Activated T-cell treated with anti-CD3 and anti-CD28 coated beads, Interleukin-2, amount 50 U/mL, for 48 hours (primary cell): ENCODE measurements at places on chromosomes 6 and 20.

DNA sequence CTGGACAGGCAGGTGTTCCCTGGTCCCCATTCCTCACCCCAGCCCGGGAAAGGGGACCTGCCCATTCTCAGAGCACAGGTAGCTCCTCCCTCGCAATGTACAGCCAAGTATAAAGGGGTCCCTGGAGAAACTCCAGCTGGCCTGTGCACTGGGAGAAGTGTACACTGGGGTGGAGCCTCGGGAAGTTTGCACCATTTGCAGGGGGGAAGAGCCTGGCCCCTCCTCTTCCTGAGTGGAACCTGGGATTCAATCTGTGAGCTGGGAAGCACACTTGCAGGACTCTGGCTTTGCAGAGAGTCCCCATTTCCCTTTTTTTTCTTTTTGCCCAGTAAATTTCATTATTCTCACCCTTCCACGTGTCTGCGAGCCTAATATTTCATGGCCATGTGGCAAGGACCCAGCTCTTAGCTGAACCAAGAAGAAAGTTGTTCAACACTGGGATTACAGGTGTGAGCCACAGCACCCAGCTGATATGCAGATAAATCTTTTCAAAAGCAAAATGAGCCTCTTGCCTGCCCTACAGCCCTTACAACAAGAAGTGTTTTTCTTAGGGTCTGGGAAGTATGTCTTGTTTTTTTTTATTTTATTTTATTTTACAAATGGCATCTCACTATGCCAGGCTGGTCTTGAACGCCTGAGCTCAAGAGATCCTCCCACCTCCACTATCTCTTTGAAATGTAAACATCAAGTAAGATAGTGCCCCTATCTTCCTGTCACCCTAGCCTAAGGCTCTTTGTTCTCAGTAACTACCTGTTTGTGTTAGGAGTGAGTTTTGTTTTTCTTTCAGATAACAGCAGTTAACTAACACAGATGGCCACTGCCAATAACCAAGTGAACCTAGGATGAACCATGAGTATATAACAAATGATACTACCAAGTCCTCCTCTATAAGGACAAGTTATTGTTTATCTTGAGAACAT lies 9.3 kb upstream of the RNGTT start:
- no peak for DNase-seq

DNA sequence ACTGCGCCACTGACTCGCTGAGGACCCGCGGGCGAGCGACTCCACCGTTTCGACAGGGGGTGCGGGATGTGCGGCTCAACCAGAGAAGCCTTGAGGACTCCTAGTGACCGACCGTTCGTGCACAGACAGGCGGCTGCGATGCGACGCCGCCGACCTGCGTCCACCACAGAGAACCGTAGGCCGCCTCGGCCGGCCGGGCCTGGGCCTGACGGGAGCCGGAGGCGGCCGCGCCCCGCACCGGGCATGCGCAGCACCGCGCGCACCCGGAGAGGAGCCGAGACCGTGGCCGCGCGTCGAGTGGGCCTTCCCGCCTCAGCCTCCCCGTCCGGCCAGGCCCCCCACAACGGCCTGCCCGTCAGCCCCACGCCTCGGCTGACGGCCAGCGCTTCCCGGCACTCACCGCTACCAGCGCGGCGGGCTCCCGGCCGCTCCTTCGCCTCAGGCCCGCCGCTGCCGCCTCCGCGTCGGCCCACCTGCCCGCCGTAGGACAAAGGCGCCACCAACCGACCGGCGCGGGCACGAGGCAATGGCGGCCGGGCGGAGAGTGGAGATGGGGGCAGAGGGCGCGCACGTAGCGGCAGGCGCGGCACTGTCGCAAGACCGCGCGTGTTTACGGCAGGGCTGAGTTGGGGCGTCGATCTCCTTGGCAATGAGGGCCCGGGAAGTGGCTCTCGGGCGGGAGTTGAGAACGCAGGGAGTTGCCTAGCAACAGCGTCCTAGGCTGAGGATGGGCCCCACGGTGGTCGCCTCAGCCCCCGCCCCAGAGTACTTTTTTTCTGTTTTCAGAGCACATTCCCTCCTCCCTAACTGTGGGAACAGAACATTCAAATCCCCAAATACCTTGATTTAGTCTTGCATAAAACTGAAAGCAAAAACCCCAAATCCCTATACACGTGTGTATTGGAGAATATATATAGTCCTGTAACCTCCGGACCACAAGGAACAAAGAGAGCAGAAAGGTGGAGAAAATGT lies at the start of gene NCOA5:
Gene NCOA5, minus strand, starts transcription at position 546 of the 972 bp plus-strand sequence. CDS start 10,538 bp downstream, outside the sequence.
- DNase-seq: peak; percentile 94

GRCh38 chr6:162343198-162343935 lies 384.2 kb downstream of the PRKN start:
- DNase-seq: no peak

DNA sequence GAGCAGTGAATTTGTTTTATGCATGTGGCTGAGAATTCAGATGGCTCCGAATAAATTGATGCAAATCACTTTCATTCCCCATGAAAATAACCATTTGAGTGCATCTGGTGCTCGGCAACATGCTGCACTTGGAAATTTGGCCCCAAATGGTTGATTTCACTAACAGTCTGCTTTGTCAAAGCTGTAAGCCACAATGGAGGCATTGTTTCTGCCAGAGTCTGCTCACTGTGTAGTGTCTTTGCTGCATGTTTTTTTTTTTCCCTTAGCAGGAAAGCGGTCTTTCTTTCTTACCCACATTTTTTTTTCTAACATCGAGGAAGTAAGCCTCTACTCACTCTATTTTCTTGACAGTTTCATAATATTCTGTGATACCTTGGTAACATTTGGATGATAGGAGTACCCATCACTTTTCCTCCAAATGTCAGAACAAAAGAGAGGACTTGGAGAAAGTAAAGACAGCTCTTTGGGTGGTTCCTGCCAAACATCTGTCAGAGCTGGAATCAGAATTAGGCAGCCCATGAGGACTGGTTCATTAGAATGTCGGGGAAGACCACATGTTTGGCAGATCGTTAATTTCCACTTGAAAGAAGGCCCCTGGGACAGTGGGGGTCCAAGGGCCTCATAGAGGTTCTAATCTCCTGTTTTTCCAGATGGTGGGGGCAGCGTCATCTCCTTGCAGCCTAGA lies 149.5 kb downstream of the DOK5 start:
- no peak for DNase-seq

GRCh38 chr20:24832518-24832917 lies 116.6 kb upstream of the CST7 start:
- DNase-seq: no peak

- no peak for DNase-seq
Measured at GRCh38 chr6:121999456-122000065, 399.9 kb upstream of the HSF2 start.

- DNase-seq: no peak
Measured at GRCh38 chr6:91141346-91141745, 554.5 kb upstream of the MAP3K7 start.

DNA sequence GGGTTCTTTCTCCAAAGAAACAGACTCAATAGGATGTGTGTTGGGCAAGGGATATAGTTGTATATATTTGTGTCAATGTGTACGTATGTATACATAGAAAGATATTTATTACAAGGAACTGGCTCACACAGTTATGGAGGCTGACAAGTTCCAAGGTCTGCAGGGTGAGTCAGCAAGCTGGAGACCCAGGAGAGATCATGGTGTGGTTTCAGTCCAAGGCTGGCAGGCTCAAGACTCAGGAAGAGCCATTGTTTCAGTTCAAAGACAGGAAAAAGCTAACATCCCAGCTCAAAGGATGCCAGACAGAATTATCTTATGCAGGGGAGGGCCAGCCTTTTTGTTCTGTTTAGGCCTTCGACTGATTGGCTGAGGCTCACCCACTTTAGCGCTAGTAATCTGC lies 89.9 kb upstream of the RALGAPA2 start:
- no peak for DNase-seq

- no peak for DNase-seq
Measured at GRCh38 chr6:132742495-132742894, 15.2 kb downstream of the VNN2 start.

- DNase-seq: no peak
Measured at GRCh38 chr20:42150230-42150629, 532.1 kb upstream of the CHD6 start.

DNA sequence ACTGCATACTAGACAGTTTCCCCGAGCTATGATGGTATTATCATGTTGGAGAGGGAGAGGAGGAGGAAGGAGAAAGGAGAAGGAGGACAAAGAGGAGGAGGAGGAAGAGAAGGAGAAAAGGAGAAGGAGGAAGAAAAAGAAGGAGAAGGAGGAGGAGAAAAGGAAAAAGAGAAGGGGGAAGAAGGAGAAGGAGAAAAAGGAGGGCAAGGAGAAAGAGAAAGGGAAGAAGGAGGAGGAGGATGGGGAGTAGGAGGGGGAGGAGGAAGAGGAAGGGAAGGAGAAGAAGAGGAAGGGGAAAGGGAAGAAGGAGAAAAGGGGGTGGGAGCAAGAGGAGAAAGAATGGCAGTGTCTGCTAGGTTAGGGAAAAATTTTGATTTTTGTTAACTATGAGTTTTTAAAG lies 35.1 kb upstream of the PRELID3B start:
- no peak for DNase-seq

- no peak for DNase-seq
Measured at GRCh38 chr6:317448-318144, 25.3 kb downstream of the DUSP22 start.

GRCh38 chr20:3731944-3732326 lies 550 bp upstream of the HSPA12B start:
- no peak for DNase-seq

- DNase-seq: no peak
Measured at GRCh38 chr6:42710316-42710715, 12.1 kb downstream of the PRPH2 start.

DNA sequence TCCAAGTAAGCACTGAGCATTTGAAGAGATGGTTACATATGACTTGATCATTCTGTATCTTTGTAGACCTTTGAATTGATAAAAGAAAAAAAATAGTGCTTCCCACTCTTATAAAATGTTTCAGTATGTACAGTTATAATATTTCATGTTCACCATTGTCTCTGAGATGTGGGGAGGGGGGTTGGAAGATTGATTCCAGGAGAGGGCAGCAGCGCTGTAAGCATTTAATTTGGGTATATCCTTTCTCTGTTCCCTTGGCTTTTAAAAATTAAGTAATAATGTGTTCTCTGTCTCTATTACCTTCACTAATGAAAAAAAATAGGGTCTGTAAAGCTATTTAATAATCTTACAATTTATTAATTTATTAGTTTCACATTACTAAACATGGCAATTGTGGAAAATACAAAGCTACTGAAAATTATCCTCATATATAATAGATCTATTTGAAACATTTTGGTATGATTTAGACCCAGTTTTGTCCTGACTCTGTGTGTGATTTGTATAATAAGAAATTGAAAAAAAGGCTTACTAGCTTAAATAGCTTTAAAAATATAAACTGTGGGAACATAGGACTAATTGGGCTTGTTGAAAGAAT lies 341.2 kb downstream of the CDKAL1 start:
- DNase-seq: no peak

DNA sequence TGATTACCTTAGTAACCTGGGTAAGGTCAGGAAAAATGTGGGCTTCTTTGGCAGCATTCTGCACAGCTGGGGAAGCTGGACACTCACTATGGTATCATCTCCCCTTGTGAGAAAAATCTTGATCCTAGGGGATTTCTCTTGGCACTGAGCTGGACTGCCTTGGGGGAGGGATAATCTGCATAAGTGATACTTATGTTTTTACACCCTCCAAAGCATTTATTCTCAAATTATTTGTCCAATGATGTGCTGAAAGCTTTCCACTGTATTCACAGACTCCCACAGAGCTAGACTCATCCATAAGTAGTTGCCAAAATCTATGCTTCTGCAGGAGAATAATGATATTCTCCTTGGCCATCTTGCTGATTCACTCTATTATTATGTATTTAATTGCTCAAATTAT lies 121.5 kb upstream of the CNR1 start:
- DNase-seq: no peak

DNA sequence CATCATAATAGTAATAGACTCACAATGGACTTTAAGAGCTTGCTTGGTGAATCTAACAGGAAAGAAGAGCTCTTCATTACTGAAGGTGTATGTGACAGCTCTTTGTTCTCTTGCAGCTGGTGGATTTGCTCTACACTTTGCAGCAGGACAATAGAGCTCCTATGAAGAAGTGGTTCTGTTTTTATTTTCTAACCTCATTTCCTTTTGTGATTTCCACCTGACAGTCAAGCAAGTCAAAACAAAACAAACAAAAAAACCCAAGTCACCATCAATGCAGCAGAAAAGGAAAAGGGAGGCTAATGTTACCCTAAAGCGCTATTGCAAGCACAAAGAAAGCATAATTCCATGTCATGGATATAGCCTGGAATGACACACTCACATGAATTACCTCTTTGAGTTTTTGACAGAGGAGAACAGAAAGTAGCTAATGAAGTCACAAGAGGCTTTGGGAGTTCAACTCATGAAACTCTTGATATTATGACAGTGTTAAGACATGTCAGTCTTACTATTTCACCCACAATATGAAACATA lies 1188.1 kb downstream of the EPHA7 start:
- DNase-seq: no peak

GRCh38 chr20:47610247-47610944 lies 108.7 kb downstream of the NCOA3 start:
- peak; percentile 78 for DNase-seq

- DNase-seq: no peak
Measured at GRCh38 chr6:69735027-69735426, 61.8 kb downstream of the LMBRD1 start.

GRCh38 chr6:109240370-109241084 lies 141.7 kb downstream of the CD164 start:
- DNase-seq: no peak

GRCh38 chr20:8722277-8722928 lies 346.5 kb upstream of the PLCB4 start:
- no peak for DNase-seq

GRCh38 chr6:126886106-126886505 lies 232.4 kb upstream of the RSPO3 start:
- DNase-seq: no peak

DNA sequence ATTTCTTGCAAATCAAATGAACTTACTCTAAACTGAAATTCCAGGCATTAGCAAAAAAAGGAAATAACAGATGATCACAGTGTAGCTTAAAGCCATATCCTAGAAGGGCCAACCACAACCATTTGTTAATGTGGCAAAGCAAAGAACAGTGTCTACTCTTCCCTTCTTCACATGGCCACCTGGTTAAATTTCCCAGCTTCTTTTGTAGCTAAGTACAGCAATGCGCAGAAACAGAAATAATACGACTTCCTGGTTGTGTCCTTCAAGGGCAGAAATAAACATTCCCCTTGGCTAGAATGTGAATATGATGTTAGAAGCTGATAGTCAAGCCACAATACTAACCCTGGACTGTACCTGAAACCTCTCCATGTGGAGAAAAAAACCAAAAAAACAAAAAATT lies 9.6 kb downstream of the SNX3 start:
- DNase-seq: no peak

DNA sequence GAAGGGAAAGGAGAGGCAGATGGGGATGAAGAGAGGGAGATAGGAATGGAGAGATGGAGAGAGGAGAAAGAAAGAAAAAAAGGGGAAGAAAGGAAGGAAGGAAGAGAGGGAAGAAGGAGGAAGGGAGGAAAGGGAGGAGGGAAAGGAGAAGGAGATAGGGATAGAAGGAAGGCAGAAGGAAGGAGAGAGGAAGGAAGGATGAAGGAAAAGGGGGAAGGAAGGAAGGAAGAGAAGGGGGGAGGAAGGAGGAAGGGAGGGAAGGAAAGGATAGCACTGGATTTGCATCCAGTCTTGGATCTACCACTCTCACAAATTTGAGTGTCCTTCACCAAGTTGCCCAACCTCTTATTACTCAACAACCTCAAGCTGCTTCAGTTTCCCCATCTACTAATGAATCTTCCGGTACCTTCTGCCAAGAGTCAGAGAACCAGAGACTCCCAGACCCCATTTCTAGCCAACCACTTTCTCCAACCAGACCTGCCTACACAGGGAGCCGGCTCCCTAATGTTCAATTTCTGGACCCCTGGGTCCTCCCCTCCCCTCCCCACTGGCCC lies 79.7 kb upstream of the FOXP4 start:
- no peak for DNase-seq

GRCh38 chr20:1266167-1266973 lies at the start of gene SNPH:
Gene SNPH (plus strand): TSS chr20:1266294. CDS start chr20:1296240, 29,946 bp downstream.
- DNase-seq: peak; percentile 70
